ENCODE measurements at places on chromosomes 2 and 18.

GRCh38 chr18:28189400-28190239 lies 12.7 kb upstream of the CDH2 start:
- no peak for DNase-seq

DNA sequence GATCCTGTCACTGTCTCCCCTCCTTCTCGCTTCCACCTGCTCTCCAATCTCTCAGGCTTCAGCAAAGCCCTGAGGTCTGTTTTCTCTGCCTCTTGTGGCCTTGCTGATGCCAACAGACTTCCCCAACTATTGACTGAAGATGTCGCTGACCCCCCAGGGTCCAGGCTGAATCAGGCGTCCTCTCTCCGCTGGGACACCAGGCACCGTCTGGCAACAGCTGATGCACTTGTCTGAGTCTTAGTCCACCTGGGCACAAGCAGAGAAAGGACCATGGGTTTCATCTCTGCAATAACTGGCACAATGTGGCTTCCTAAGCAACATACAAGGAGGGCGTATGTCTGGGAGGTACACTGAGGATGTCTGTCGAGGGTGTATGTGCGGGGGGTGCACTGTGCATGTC lies 248.7 kb upstream of the MYT1L start:
- DNase-seq: no peak

DNA sequence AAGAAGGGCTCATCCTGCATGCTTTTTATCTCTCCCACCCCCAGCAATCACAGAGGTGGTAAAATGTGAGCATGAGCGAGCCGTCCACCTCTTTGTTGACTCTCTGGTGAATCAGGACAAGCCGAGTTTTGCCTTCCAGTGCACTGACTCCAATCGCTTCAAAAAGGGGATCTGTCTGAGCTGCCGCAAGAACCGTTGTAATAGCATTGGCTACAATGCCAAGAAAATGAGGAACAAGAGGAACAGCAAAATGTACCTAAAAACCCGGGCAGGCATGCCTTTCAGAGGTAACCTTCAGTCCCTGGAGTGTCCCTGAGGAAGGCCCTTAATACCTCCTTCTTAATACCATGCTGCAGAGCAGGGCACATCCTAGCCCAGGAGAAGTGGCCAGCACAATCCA lies 19.5 kb downstream of the LIPG start:
- DNase-seq: no peak

DNA sequence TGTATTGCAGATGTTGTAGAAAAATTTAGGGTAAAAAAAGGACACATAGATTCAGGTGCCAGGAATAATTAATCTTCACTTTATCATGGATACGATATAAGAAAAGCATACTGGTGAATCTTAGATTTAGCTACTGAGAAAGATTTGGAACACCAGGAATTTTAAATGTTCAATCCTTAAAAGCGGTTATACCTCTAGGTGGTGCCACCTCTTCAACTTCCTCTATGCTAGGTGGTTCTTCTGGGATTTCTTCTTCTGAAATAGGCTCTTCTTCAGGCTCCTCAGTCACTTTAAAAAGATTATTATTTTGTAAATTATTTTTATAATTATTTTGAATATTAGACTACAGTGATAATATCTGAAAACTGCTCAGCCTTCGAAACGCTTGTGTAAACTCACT lies 133.1 kb downstream of the TTN start:
- DNase-seq: no peak

- DNase-seq: no peak
Observed at GRCh38 chr2:201852462-201852861, 46.1 kb downstream of the CDK15 start.

DNA sequence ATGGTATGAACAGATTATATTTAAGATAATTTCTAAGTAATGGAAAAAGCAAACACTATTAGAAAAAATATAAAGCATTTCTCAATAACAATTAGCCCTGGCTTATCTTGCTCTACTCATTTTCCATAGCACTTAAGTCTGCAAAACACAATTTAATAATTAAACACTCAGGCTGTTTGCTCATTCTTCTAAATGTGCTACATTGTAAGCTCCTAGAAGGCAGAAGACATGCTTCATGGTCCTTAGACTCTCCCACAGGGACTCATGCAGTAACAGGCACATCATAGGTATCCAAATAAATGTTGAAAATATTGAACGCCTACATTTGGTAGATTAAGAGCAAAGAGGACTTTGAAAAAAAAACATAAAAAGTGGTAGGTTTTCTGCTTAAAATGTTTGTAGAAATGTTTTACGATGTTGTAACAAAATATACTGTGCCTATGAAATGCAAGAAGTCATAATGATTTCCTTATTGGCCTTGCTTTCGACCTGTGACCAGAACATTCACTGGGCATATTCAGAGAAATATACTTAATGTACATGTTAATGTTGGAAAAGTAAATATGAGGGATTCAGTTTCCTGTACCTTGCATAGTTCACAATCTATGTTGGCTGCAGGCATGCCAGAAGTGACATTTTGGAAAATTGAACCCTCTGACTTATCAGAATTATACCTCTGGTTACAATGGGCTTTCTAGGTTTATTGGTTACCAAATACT lies 27.2 kb downstream of the G6PC2 start:
- DNase-seq: no peak

DNA sequence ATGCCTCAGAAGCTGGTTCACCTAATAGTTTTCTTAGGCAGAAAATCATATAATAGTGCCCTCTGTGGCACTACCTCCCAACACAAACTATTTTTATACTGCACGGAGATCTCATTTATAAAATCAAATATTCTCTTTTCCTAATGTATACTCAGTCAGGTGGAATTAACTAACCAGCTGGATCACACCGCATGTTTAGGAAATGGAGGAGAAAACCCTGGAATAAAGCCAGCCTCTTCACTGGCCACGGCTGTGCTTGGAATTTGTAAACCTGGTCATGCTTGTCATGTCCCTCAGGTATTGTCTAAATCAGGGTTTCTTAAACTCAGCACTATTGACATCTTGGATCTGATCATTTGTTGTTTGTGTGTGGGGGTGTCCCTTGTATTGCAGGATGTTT lies 85.6 kb downstream of the DOCK10 start:
- DNase-seq: no peak

- peak; percentile 5 for DNase-seq
Observed at GRCh38 chr2:179936654-179937053, 70.4 kb downstream of the CWC22 start.

- DNase-seq: no peak
Observed at GRCh38 chr2:873651-874580, 76.7 kb upstream of the SNTG2 start.

DNA sequence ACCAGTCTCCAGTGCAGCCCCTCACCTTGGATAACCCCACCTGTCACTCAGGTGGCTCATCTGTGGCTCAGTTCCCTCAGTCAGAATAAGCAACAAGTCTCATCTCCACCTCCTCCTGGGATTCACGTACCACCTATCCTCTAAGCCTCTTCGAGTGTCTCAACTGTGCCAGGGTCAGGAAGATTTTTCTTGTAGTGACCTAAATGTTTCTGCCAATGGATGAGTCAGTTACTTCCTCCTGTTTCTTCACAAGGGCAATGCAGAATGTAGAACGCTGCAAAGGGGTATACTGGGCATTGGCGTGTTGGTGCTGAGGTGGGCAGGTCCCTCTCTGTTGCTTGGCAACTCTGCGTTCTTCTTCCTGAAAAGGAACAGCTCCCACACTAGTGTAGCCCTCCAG lies 213.3 kb upstream of the CXCR4 start:
- DNase-seq: no peak

DNA sequence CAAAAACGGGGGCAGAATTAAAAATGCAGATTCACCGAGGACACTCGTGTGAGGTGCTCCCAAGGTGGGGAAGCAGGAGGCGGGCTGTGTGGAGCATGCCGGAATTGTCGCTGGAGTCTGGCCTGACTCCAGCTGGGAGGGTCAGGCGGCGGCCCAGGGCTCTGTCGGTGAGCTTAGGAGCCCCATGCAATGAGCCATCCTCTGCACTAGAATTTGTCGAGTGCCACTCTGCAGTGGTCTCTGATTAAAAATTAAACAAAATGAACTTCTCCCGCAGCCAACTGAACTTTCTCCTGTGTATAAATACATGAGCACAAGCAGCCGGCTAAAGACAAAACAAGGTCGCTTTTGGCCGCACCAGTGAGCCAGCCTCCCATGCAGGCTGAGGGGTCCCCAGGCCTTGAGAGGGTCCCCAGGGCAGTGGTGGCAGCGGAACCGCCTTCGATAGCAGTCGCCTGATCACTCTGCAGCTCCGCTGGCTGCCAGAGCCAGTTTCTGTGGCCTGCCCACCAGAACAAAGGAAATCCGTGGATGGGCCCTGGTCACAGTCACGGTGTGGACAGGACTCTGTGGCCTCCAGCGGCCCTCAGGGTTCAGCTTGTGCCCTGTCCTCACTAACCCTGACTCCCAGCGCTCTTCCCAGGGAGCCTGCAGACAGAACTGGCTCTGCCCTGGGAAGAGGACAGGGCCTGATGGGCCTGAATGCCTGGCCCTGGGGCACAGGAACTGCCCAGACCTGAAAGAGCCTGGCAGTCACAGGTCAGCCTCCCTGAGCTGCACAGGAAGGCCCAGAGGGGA lies 201.3 kb downstream of the EIPR1 start:
- no peak for DNase-seq

Data from HS-27A (cell line).